T-cell (primary cell): ENCODE measurements at places on chromosomes 12 and 14.

- no peaks in the 10 kb centered on the region for H3K36me3 ChIP-seq
- peaks cover 7% of the 10 kb centered on the region for H3K4me1 ChIP-seq
- H3K27me3 ChIP-seq = peaks cover 6% of the 10 kb centered on the region
Observed at GRCh38 chr12:52251367-52252051, 18.5 kb downstream of the KRT7 start.

DNA sequence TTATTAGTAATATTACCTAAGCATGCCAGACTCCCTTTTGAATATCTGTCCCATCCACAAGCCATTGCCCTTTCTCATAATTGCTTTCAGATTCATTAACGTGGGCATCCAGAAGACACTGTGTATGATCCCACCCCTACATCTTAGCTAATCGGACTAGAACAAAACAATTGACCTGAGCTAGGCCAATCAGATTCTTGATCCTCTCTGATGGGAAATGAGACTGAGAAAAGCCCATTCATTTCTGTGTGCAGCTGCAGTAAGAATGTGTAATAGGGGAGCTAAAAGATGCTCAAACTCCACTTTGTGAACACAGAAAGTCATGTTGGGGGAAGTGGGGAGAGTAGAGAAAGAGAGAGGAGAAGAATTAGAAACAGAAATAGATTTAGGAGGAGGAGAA is 281.7 kb upstream of the G2E3 start:
- no peak for DNase-seq
- H3K27ac ChIP-seq = no peak overlapping the region
- H3K27me3 ChIP-seq = no peaks in the 10 kb centered on the region
- H3K4me3 ChIP-seq = no peak overlapping the region

GRCh38 chr14:79417961-79418360 is 793.3 kb downstream of the DIO2 start:
- H3K4me3 ChIP-seq = no peak overlapping the region
- DNase-seq = no peak
- no peak overlapping the region for H3K27ac ChIP-seq
- no peaks in the 10 kb centered on the region for H3K27me3 ChIP-seq
- H3K4me1 ChIP-seq = no peaks in the 10 kb centered on the region
- H3K36me3 ChIP-seq = no peaks in the 10 kb centered on the region

GRCh38 chr12:130816097-130816496 is 23.0 kb downstream of the STX2 start:
- peaks cover 17% of the 10 kb centered on the region for H3K36me3 ChIP-seq
- H3K27me3 ChIP-seq = no peaks in the 10 kb centered on the region
- no peak overlapping the region for H3K27ac ChIP-seq
- no peak overlapping the region for H3K4me3 ChIP-seq
- H3K4me1 ChIP-seq = no peaks in the 10 kb centered on the region

DNA sequence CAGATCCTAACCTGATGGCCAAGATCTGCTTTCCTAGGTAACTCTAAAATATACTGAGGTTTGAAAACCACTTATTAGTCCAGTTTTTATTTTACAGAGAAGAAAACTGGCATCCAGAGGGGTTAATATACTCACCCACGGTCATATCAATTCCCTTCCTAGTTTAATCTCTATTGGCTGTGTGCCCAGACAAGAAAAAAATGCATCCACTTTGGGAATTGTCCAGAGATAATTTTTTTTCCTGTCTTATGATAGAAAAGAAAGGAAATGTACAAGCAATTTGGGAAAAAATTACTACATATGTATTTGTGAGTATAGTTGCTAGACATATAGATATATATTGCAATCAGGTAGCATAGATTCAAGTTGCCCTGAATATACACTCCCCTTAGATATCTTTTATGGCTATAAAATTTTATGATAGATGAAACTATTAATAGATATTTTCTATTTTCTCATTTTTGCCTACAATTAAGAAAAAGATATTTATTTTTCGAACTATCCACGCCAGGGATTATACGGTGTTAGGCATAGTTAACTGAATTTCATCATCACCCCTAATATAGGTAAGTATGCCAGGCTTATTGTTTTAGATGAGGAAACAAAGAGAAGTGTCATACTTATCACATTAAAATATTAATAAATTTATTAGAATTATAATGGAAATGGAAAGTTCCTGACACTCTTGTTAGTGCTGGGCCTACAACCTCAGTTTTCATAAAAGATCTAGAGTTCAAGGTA is 100.5 kb upstream of the SLC38A2 start:
- no peaks in the 10 kb centered on the region for H3K27me3 ChIP-seq
- DNase-seq = no peak
- no peak overlapping the region for H3K27ac ChIP-seq
- H3K4me1 ChIP-seq = peaks cover 5% of the 10 kb centered on the region
- no peak overlapping the region for H3K4me3 ChIP-seq
- no peaks in the 10 kb centered on the region for H3K36me3 ChIP-seq
